ENCODE measurements at places on chromosomes 12 and 14.
A peak's percentile ranks its signal among the peaks of the same experiment; 100 is the strongest.

DNA sequence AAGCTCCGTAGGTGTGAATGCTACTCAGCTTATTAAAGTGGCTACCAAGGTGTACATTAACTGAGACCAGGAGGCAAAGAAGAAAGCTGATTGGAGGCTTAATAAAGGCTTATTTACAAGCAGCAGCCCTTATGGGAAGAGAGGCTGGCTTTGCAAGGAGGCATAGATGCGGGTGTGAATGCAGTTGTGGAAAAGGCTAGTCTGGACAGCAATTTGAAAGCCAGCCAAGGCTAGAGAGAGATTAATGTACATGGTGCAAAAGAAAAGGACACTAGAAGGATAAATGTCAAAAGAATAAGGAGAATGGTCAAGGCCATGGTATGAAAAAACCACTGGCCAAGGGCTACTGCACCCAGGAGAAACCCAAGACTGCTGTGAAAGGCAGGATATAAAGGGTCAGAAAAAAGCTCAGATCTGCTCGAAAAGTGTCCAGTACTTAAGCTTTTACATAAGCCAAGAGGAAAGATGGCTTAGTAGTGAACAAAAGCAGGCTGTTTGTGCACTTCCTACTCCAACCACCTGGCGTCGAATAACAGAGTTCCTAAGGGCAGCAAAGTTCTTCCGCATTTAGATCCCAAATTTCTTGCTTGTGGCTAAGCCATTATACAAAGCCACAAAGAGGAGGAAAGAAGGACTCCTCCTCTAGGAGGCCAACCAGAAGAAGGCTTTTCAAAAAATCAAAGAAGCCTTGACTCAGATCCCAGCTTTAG, 24.0 kb downstream of the KLRK1 start:
- DNase-seq = peak; percentile 32

- peak; percentile 62 for DNase-seq
These were observed 114.5 kb upstream of the NCOR2 start for GRCh38 chr12:124681779-124682391.

- no peak for DNase-seq
These were observed 7.6 kb upstream of the USP15 start for GRCh38 chr12:62252576-62252975.

DNA sequence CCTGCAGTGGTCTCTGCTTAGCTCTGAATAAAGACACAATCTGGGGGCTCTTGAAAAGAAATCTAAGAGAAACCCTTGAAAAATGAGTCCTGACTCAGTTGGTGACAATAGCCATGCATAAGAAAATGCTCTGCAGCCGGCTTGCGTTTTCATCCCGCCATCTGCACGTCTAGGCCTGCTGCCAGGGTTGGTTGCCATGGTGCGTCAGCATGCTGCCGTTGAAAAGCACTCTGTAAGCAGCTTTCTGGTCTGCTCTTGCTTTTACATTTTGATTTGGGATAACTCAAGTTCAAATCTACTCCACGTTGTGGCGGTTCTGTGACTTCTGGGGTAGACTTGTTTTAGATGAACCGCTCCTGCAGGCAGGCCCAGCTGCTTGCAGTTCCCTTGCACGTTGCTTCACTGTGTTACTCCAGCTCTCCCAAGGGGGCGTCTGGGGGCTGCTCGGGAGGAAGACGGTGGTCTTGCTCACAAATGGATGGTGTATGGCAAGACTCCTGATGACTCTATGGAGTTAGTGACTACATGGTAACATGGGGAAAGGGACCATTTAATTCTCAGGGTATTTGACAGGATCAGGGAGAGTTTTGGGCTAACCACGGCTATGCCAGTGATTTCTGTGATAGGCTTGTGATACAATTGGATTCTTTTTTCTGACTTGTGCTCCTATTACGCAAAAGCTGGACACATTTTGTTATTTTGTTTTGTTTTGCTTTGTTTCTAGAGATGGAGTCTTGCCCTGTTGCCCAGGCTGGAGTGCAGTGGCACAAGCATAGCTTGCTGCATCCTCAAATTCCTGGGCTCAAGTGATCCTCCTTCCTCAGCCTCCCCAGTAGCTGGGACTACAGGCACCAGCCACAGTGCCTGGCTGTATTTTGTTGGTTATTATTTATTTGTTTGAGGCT, 15.8 kb downstream of the WNT5B start:
- peak; percentile 80 for DNase-seq

All from cardiac fibroblast (primary cell).